Ovary (tissue), 10 donors: ENCODE measurements at places on chromosomes 3 and 15.

- no peak for DNase-seq
Observed at GRCh38 chr3:123337948-123338619, 110.8 kb downstream of the ADCY5 start.

GRCh38 chr3:128482175-128482574 is 10.8 kb downstream of the GATA2 start:
- no peak for DNase-seq

DNA sequence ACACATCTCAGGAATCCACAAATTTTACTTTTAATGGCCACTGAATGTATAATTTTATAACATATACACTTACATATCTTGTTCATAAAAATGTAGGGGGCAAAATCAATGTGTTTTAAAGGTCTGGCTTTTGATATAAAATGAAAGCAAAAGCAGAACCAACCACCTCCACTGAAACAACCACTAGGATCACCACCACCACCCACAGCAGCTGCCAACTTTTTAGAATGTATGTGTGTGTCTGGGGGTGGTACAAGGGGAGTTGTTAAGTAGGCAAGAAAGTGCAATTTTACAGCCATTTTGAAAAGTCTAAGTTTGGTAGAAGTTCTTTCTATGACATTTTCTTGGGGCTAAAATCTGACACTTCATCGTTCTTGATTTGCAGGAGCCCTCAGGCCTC is 44.0 kb downstream of the OTOL1 start:
- DNase-seq = no peak

DNA sequence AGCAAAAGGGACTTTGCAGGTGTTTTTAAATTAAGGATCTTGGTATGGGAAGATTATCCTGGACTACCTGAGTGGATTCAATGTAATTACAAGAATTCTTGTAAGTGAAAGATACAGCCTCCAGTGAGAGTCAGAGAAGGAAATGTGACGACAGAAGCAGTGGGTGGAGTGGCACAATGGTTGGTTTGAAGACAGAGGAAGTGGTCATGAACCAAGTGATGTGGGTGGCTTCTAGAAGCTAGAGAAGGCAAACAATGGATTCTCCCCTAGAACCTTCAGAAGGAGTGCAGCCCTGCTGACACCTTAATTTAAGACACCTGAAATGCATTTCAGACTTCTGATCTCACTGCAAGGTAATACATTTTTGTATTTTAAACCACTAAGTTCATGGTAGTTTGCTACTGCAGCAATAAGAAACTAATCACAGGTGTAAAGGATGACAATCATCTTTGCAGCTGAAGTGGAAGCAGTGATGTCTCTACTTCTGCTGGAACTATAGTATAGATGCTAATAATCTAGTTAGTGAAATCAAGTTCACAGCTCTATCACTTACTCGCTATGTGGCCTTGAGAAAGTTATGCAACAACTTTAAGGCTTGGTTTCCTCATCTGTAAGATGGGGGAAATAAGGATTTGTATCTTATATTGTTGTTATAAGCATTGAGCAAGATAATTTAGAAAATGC is 403.4 kb upstream of the SUCLG2 start:
- no peak for DNase-seq
